ENCODE measurements at places on chromosomes 3 and 15.

DNA sequence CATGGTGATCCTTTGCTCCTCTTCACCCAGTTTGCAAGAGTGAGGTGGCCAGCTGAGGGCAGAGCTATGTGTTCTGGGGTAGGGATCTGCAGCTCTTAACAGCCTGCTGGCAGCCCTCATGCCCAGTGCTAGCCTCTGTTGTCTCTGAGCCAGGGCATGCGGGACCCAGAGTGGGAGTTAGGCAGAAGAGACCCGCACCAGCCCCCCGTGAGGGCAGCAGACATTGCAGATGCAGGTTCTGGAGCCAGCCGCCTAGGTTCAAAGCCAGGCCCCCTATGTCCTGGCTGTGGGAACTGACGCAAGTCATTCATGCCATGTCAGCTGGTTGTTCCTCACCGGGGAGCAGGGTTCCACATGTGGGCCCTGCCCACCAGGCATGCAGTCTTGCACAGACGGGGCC, 74.7 kb downstream of the DNAJB8 start:
- DNase-seq, result no peak

DNA sequence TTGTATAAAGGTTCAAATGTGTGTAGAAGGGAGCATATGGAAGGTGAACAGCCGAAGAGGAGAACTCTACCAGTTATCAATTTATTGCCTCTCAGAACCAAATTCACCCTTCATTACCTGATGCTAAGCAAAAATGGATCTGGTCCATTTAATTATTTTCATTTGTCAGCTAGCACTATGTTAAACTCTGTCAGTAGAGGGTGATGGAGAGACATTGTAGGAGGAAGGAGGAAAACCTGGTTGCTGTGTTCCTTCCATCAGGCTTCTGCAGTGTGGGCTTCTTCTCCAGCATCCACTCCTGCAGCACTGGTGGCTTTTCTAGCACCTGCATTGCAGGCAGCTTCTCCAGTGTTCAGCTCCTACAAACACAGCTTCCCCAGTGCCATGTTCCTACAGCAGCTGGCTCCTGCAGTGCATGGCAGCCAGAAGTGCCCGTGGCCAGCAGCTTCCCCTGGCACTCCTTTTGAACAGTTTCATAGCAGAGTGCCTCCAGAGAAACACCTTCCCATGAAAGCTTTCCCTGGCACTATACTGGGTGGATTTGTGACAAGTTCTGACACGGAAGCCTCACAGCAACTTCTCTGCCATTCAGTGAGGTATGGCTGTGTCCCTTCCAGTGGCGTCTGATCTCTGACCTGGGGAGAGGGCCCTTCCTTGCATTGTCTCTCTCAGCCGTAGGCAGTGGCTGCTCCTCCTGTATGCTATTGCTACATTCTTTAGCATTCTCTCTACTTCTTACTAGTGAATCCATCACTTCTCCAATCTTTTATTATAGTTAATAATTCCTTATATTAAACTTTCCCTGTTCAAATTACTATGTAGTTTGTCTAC, 14.6 kb upstream of the IL17RD start:
- DNase-seq, result no peak

DNA sequence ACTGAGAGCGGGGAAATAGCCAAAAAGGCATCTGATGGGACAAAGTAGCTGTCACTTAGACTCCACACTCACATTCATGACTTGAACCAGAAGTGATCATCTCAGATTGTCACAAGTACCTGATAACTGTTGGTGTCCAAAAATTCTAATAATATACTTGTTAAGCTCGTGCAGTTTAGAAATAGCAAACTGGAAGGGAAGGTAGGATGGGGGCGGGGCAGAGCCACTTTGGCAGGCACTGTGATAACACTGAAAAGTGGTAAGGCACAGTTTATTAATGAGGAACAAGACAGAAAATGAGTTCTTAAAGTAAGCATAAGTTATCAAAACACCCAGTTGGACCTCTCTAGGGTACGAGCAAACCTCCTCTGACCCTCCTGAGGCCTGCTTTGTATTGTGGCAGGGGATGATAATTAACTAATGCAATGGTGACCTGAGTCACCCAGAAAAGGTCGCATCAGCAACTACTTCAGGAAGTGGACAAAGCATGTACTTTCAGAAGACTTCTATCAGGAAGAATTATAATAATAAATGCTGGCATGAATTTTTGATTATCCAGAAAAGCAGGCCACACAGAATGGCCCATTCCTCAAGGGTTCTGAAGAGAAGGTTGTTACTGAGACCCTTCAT, 54.4 kb downstream of the ADCY5 start:
- no peak for DNase-seq

DNA sequence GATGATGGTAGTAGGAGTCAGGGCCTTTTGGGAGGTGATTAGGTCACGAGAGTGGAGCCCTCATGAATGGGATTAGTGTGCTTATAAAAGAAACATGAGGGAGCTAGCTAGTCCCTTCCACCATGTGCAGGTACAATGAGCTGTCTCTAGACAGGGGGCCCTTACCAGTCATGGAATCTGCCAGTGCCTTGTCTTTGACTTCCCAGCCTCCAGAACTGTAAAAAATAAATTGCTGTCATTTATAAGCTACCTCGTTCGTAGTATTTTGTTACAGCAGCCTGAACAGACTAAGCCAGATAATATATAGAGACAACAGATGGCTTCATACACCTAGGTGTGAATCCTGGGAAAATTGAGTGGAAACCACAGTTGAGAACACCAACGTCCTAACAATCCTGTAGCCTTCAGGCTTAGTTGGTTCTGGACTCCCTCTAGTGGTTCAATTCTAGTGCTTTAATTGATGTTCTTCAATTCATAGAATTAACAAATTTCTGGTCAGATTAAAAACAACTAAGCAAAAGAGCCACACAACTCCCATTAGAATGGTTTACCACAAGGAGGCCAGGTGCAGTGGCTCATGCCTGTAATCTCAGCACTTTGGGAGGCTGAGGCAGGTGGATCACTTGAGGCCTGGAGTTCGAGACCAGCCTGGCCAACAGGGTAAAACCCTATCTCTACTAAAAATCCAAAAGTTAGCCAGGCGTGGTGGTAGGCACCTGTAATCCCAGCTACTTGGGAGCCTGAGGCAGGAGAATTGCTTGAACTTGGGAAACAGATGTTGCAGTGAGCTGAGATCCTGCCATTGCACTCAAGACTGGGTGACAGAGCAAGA, 21.3 kb upstream of the GATM start:
- no peak for DNase-seq

- no peak for DNase-seq
Observed at GRCh38 chr3:140143367-140144069, 208.5 kb downstream of the CLSTN2 start.

GRCh38 chr3:176896640-176897039, 300.6 kb downstream of the TBL1XR1 start:
- no peak for DNase-seq

GRCh38 chr3:72739531-72740466, 108.4 kb downstream of the SHQ1 start:
- no peak for DNase-seq

DNA sequence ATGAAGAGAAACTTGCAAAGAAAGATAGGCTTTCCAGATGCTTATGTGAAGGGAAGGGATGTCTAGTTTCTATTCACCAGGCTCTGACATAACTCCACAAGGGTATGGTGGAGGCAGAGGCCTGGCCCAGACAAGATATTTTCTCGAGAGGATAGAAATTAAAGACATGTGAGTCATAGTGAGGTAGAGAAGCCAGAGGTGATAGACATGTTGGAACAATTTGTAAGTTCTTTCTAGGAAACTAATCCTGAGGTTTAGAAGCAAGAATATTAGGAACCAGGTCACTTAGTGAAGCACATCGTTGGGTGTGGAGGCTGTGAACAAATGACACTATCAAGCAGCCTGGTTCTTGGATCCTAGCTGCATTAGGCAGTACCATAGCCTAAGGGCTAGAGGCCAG, 176.9 kb downstream of the BBX start:
- no peak for DNase-seq

- no peak for DNase-seq
Observed at GRCh38 chr15:81097890-81098280, 36.2 kb upstream of the CFAP161 start.

DNA sequence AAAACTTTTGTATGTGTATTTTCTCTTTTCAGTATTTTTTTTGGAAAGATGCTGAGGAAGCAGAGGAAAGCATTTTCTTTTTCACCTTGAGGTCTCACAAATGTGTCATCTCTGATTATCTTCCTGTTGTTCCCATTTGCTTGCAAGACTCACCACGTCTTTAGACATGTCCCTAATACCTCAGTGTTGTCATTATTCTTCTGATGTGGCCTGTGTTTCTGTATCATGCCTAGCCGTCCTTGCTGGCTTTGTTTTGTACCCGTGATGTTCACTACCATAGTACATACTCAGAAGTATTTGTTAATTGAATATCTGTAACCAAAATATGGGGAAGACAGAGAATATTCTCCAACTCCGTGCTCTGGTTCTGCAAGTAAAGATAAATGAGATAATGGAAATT, 5.0 kb upstream of the P2RY14 start:
- no peak for DNase-seq

- DNase-seq, result no peak
Observed at GRCh38 chr15:57253500-57253899, 122.8 kb upstream of the CGNL1 start.

DNA sequence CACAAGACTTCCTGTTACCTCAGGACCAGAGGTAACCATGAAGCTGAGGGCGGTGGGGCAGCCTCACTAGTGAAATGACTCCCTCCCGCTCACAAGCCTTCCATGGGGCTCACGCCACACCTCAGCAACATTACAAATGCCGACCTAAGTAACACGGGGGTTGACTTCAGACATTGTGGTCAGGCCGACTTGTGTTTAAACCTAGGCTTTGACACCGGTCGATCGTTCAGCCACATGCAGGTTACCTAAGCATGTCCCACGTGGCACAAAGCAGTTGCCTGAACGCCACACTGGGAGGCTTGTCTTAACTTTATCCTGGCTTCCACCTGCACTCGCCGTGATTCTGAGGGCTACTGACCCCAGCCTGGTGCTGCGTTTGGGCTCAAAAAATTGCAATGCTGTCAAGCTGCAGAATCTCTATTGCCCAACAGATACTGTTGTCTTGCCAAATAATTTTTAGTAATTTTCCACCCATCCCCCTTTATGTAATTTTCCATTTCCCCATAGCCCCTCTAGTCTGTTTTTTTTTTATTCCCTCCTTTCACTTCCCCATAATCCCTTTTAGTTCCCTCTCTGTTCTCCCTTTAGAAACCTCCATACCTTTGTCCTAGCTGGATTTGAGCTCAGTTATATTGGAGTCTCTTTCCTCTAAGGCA, 158.6 kb upstream of the RGMA start:
- no peak for DNase-seq

DNA sequence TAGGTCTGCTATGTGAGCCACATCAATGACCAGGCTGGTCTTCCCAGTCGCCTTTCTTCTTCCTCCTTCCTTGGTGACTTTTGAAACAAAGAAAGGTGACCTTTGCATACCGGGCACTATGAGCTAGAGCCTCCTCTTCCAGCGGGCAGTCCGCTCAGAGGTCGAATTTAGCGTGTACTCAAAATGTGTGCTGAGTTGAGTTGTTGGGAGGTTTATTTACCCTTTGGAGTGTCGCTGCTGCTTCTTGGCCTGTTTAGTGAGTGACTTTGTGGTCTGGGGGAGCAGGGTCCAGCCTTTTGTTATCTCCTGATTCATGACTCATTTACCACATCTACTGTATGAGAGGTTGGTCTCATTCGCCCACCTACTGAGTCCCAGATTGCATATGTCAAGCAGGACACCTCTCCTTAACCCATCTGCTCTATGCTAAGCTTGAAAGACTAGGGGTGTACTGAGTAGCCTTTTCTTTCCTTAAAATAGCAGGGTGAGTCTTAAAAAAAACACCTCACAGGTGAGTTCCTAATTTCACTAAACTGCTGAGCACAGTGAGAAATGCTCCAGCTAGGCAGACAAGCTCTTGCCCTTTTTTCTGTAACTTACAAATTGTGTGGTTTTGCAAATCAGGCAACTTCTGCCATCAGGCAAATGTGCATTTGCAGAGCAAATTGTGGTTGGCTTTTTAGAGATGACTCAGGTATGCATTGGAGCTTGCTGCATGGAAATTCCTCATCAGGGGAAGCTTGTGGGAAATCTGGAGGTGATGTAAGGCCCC, 3.2 kb upstream of the SIAH2 start:
- DNase-seq, result no peak

- no peak for DNase-seq
Observed at GRCh38 chr3:132554437-132554836, 42.6 kb upstream of the ACKR4 start.

GRCh38 chr15:78915341-78916087, 29.3 kb downstream of the CTSH start:
- DNase-seq, result no peak

DNA sequence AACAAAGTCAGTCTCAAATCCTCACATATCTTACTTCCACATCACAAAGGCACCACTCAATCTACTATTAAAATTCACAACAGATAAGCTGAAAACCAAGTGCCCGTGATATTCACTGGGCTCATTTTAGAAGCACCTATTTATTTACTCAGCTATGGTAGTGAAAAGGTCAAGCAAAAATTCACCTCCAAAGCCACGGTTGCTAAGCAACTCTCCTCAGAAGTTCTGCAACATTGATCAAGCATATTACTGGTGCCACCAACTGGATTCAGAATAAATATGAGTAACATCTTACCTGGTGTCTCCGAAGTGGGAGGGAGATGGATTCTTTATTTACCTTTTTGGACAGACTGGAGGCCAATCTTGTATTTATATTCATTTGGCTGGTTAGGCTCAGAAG, 714.8 kb downstream of the FHIT start:
- DNase-seq, result no peak

- DNase-seq, result no peak
Observed at GRCh38 chr3:157861076-157861765, 245.0 kb downstream of the SHOX2 start.

GRCh38 chr3:46089237-46090011, 62.1 kb upstream of the XCR1 start:
- DNase-seq, result no peak

GRCh38 chr3:149532489-149533180, 58.1 kb downstream of the TM4SF4 start:
- no peak for DNase-seq

DNA sequence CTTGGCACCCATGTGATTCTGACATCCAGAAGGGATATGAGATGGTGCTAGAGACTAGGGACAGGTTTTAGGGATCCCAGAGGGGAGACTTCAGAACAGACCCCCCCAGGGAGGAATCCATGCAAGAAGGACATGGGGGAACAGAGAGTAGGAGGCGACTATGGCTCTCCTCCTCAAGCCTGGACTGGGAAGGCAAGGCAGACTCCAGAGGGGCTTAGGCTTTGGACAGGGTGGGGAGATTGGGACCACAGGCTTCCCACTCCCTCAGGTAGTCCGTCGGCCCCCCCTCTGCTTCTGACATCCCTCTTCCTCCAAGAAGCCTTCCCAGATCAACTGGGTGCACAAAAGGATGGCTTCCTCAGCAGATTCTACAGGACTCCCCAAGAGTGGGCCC, 3.0 kb upstream of the VIPR1 start:
- no peak for DNase-seq

DNA sequence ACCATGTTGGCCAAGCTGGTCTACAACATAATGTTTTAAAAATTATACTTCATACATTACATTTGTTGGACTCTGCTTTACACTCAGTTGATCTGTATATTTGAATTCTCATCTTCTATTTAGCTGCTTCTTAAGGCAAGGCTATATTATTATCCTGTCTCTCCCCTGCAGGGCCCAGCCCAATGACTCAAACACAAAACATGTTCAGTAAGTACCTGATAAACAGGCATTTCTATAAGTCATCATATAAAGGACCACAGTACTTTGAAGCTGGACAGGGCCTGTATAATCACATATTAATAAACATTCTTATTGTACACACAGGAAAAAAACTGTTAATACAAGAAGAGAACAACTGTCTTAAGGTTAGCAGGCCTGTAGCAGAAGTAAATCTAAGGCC, 36.2 kb downstream of the NGLY1 start:
- no peak for DNase-seq
